ENCODE measurements at places on chromosomes 2 and 18.

DNA sequence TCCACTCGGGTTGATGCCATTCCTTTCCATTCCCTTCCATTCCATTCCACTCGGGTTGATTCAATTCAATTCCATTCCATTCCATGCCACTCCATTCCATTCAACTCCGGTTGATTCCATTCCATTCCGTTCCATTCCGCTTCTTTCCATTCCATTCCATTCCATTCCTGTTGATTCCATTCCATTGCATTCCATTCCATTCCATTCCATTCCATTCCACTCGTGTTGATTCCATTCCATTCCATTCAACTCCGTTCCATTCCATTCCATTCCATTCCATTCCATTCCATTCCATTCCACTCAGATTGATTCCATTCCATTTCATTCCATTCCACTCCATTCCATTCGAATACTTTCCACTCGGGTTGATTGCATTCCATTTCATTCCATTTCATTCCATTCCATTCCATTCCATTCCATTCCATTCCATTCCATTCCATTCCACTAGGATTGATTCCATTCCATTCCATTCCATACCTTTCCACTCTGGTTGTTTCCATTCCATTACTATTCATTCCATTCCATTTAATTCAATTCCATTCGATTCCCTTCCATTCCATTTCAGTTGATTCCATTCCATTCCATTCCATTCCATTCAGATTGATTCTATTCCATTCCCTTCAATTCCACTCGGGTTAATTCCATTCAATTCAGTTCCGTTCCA is 1141.8 kb downstream of the RPIA start:
- DNase-seq: no peak

DNA sequence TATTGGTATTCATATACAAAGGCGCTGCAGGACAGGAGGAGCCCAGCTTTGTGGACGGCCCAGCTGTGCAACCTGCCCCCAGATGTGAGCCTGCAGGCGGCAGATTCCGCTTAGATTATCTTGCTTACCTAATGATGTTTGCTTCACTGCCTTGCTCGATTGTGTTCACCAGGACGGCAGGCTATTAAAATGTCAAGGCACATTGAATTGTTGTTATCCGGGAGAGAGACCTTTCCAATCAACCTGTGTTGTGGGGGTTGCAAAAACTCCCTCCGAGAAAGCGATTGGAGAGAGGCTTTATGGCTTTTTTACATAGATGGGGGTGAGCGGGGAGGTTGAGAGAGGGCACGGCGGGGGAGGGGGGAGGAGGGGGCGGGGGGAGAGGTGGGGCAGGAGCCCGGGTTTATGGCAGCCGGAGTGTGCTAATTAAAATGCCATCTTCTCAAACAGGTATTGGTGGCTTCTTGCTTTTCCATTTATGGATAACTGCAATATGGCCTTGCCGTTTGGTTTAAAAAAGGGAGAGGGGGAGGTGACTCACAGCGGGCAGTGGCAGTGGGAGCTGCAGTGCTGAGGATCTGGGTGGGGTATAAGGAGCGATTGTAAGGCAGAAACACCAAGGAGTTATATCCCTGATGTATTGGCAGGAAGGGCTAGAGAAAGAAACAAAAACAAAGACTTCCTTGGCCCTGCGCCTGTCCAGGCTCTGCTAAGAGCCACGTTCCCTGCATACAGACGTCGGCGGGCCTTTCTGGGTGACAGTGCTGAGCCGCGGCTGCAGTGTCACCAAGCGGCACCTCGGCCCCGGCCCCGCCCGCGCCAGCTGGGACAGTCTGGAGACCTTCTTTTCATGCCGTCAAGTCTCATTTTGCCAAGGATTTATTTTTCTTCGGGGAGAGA is 97.2 kb downstream of the INSIG2 start:
- DNase-seq: peak; percentile 14

DNA sequence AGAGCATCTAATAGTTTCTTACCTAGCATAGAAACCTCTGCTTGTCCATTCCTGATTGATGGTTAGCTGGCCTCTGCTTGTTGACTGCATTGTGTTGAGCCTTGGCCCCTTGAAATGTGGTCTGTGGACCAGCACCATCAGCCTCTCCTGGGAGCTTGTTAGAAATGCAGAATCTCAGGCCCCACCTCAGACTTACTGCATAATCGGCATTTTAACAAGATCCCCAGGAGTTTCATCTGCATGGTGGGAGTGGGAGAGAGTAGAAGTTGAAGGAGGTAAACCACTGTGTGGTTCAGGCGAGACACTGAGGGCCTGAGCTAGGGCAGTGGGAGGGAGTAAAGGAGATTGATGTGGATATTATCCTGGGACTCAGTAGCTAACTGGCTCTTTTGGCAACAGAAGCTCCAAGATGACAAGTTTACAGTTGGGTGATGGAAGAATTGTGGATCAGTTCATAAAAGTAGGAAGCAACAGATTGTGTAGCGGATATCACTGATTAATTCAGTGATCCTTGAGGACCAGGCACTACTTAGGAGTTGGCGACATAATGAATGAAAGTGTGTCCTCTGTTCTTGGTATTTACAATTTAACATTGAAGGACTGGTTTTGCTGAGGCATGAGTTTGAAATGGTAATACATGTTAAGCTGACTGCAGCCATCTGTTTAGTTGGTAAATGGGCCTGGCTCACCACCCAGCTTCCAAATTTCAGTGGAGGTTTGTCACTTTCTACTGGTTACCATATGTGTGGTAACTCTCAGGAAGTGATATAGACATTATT is 20.9 kb downstream of the PHLPP1 start:
- DNase-seq: no peak

- DNase-seq: no peak
Measured at GRCh38 chr18:47995654-47996053, 65.2 kb upstream of the SMAD2 start.

- peak; percentile 2 for DNase-seq
Measured at GRCh38 chr18:29218091-29218490, 1041.2 kb upstream of the CDH2 start.

DNA sequence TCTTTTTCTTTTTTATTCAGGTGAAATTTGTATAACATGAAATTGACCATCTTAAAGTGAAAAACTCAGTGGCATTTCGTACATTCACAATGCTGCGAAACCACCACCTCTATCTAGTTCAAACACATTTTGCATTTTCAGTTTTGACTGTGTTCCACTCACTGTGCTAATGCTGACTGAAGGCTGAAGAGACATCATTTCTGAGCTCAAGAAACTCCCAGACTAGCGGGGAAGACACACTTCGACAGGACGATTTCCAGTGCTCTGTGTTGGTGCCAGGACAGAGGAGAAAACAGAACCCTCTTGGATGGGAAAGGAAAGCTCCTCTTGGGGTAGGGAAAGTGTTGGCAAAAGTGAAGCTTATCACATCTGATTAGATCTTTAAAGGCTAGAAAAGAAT is 44.2 kb upstream of the CBLN2 start:
- no peak for DNase-seq

- no peak for DNase-seq
Measured at GRCh38 chr2:172736424-172737174, 954 bp downstream of the RAPGEF4 start.

DNA sequence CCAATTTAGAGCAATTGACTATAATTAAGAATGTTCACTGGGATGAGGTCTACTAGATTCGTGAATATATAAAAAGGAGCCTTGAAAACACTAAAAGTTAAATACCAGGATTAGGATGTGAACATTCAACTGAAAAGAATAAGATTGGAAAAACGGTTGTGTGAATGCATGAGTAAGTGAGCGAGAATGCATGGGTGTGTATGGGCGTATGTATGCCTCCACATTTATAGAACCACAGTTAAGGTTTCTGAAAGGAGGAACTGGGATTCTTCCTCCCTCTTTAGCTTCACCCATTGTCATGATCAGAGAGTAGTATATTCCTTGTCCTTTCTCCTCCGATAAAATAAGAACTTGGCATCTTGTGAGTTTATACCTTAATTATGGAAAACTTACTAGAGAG is 151.1 kb upstream of the UBE2E3 start:
- no peak for DNase-seq

DNA sequence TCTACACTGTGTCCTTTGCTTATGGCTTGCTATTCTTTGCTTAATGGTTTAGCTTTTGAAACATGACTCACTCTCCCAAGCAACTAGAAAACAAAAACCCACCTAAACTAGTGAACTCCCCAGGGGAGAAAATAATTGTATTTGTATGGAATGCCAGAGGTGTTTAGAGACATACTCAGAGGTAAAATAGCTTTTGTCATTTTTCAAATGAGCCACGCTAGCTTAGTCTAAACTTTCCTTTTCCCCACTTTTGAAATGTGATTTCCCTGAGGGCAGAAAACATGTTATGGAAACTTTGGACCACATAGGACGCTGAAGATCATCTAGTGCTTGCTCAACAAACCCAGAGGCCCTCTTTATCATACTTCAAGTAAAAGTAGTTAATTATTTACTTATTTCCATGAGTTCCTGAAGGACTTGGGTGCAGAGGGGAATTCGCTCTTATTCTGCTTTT is 16.5 kb upstream of the CYTIP start:
- peak; percentile 10 for DNase-seq

- no peak for DNase-seq
Measured at GRCh38 chr2:16161085-16161565, 220.8 kb downstream of the MYCN start.

- no peak for DNase-seq
Measured at GRCh38 chr2:9765611-9766531, 77.4 kb upstream of the TAF1B start.

GRCh38 chr2:25977768-25978167 is 4.5 kb downstream of the KIF3C start:
- no peak for DNase-seq

DNA sequence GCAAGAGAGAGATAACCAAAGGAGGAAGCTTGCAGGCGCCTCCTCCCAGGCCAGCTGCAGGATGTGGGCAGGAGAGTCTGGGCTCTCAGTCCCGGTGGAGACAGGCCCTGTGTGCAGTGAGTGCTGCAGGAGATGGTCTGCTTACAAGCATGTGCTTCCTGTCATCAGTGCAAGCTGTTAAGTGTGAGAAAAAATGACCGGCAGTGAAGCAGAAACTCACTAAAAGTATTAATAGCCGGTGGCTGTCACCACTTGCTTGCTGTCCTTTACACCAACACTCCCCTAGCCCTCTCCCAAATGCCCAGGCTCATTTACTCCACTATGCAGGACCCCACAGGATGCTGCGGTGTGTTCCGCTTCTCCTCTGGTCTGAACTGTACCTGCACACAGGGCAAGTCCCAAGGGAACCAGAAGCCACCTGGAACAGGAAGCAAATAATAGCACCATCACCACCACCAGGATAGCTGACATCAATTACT is 435.6 kb upstream of the HS6ST1 start:
- no peak for DNase-seq

- DNase-seq: peak; percentile 26
Measured at GRCh38 chr2:241950413-241951315, 81.1 kb downstream of the RTP5 start.

DNA sequence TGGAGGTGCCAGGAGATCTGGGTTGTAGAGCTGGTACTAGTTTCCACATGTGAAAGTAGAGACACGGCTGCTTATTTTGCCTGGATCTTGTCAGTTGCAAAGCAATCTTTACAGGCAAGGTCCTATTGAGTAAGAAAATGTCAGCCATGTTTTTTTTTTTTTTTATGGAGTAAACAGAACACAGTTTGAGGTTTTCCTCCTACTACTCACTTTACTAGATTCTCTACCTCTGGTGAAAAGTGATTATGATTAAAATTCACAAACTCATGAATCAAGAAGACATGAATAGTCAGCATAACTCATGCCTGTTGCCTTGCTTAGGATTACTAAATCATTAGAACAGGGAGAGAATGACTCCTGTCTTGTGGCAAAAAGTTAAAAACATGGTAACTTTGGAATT is 70.1 kb upstream of the PNPT1 start:
- no peak for DNase-seq

- no peak for DNase-seq
Measured at GRCh38 chr18:58113337-58113736, 69.3 kb downstream of the NEDD4L start.

DNA sequence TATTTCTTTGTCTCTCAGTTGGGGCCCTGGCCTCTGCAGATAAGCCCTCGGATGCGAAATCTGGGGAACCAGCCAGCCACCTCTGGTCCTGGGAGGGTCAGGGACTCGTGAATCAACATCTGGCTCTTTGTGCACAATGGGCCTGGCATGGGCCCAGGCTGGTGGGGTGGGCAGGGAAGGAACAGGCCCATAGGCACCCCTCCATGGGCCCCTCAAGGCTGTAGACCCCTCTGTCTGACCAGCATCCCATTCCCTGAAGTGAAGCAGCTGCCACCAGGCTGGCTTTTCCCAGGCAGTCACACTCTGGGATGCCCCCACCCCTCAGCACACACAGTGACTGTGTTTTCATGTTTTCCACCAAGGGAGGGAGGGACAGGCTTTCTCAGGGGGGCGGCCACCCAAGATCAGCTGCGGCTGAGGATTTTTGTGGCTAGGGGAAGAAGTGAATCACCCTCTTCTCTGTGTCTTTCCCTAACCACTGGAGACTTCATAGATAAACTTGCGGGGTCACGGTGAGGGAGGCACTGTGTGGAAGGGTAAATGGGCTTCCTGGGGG is 166.0 kb downstream of the AGAP1 start:
- DNase-seq: peak; percentile 69

GRCh38 chr2:146992466-146992865 is 852.4 kb upstream of the ACVR2A start:
- DNase-seq: no peak

DNA sequence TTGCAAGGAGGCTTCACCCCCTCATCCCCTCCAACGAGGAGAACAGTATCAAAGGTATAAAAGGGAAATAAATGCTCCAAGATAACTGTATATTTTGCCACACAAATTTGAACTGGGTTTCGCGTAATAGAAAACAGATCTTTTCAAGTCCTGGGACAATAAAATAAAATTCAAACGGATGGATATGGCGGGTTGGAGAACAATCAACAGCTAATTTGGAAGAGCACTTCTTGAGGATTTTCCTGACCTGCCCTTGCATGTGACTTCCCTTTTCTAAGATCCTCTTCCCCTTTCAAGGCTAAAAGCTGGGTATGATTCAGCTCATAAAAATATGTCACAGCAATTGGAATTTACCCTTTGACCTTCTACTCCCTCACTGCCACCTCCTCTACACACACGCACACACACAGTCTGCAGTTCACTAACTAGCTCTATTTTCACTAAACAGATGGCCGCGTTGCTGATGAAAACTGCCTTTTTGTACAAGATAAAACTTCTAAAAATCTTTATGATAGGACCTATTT is 386.9 kb downstream of the FIGN start:
- DNase-seq: no peak

DNA sequence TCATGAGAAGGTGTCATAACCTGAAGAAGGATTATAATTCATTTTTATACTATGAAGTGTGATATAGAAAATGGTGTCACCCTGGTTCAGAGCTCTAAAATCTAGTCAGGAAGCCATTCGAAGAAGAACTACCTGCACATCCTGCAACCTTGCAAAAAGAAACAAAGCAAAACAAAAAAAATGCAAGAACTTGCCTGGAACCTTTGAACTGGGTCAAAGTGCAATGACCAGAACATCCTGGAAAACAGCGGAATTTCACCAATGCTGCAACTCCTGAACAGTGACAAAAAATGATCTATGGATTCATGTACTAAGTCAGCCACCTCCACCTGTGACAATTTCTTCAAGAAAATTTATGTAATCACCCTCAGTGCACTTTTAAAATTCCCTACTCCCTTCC is 1083.3 kb upstream of the GYPC start:
- DNase-seq: no peak
